ENCODE measurements at places on chromosomes 4 and X.

DNA sequence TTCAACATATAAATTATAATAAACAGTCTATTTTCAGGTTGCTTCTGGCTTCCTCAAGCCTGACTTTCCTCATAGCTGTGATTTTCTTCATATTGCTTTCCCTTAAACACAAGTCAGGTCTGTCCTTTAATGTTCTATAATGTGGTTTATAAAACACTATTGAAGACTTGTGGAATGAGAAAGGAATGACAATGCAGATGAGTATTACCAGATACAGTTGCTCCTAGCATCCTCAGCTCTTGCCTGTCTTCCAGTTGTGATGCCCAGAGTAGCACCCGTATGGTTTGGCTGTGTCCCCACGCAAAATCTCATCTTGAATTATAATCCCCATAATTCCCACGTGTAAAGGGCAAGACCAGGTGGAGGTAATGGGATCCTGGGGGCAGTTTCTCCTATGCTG lies 265.7 kb upstream of the BOD1L1 start:
- no peak for DNase-seq

GRCh38 chrX:101668143-101668542 lies 8.5 kb upstream of the ARMCX2 start:
- no peak for DNase-seq

- DNase-seq, result no peak
Observed at GRCh38 chr4:24219209-24219608, 329.4 kb upstream of the PPARGC1A start.

DNA sequence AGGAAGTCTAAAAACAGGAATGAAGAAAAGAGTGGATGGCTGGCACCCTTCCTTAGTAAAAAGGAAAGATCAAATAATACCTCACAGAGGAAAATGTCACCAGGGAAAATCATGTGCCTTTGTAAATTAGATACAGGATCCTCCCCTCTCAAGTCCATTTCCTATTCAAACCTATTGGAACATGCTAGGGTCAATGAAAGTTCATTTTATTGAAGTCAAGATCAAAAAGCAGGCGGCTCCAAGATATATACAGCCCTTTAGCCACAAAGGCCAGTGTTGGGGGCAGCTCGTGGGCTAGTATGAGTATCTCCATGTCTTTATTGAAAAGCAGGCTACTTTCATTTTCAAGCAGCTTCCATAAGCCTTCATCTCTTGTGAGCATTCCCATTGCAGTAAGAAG lies 141.1 kb downstream of the QDPR start:
- no peak for DNase-seq

DNA sequence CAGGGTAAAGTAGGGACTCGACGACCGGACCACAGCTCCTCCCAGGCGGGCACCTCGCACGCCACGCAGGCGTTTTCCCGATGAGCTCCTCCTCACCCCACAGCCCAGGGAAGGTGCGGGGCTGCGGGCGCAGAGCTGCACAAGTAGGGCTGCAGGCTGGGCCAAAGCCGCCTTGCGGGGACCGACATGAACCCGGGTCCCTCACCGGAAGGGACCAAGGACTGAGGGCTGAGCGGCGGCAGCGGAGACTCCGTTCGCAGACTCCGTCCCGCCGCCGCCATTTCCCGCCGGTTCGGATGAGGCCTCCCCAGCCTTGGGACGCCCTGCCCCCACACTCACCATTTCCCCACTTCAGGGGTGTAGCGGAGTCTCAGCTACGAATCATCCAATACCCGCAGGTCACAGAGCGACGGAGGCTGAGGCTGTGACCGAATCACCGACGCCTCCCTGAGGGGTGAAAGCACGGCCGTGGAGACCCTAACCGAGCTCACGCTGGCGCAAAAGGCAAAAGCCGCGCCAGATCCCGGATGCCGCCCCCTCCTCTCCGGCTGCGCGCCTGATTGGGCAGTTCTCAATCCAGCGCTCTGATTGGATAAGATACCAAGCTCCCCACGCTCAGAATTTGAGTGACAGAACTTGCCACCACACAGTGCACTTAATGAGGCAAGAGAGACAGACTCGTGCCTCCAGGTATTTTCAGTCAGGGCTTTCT lies at the start of gene ZNF732:
TSS of gene ZNF732 (minus strand) at position 506 of the 712 bp plus-strand sequence. CDS start at position 342, 164 bp downstream.
- no peak for DNase-seq

DNA sequence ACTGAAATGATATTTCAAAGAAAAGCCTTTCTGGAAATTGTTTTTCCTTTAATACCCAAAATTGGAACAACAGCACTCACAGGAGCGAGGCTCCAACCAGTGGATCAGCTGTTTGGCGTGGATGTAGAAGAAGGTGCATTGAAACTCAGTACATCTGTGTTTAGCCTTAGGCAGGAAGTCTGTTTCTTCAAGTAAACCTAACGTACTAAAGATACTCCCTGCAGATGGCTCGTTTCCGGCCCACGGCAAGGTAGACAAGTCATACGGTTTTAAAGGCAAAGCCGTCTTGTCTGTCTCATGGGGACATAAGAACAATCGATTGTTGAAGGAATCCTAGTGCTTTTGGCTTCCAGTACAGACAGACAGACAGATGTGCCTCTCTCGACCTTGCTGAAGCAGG lies 50.0 kb upstream of the CLCN4 start:
- DNase-seq, result peak; percentile 62

- DNase-seq, result peak; percentile 19
Observed at GRCh38 chr4:173418639-173419038, 19.7 kb upstream of the SCRG1 start.

GRCh38 chrX:8748855-8749254 lies 16.9 kb upstream of the ANOS1 start:
- no peak for DNase-seq

DNA sequence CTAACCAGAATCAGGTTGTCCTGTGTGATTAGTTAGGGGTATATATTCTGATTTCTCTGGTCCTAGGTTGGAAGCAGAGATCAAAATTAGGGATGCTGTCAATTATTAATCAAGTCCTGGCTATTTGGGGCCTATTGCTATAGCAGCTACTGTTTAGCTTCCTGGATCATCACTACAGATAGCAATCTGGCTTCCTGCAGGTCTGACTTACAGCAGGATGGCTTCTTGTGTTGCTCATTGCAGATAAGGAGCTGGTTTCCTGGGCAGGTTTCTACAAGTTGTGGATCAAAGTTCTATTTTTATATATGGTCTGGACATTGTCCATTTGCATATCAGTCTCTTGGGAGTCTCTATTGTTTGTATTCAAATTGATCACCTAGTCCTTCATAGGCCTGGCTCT lies 57.7 kb upstream of the C4orf54 start:
- no peak for DNase-seq

All from CD4-positive, alpha-beta T cell treated with Interleukin-15 for 1 hour (primary cell).